ENCODE measurements at places on chromosomes 5 and 9.

DNA sequence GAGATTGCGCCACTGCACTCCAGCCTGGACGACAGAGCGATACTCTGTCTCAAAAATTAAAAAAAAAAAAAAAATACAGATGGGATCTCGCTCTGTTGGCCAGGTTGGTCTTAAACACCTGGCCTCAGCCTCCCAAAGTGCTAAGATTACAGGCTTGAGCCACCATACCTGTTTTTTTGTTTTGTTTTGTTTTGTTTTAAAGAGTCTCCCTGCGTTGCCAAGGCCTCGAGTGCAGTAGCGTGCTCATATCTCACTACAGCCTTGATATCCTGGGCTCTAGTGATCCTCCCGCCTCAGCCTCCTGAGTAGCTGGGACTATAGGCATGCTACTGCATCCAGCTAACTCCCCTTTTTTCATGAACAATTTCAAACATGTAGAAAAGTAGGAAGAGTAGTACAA lies 7.2 kb downstream of the ATP6V0E1 start:
- DNase-seq: no peak

- DNase-seq: no peak
Measured at GRCh38 chr9:111066468-111066867, 28.2 kb upstream of the LPAR1 start.

GRCh38 chr5:132378580-132378979 lies 9.1 kb downstream of the SLC22A5 start:
- DNase-seq: no peak

GRCh38 chr9:136318111-136318775 lies 9.1 kb upstream of the GPSM1 start:
- no peak for DNase-seq

- DNase-seq: no peak
Measured at GRCh38 chr9:105702207-105702606, 7.9 kb downstream of the TMEM38B start.

DNA sequence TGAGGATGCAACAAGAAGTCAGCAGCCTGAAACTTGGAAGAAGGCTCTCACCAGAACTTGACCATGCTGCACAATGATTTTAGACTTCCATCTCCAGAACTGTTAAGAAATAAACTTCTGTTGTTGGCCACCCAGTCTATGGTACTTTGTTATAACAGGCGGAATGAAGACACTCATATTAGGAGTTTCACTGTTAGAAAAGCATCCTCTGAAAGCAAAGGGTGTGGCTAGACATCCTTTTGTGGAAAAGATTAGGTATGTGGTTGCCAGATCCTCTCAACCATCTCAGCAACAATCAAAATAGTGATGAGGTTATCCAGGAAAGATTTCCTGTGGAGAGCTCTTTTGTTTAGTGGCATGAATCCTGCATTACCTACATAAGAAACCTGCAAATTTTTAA lies 20.7 kb downstream of the ITGA2 start:
- no peak for DNase-seq

- no peak for DNase-seq
Measured at GRCh38 chr5:126615286-126615685, 14.5 kb downstream of the PHAX start.

GRCh38 chr9:128362774-128363173 lies 8.4 kb upstream of the URM1 start:
- no peak for DNase-seq

DNA sequence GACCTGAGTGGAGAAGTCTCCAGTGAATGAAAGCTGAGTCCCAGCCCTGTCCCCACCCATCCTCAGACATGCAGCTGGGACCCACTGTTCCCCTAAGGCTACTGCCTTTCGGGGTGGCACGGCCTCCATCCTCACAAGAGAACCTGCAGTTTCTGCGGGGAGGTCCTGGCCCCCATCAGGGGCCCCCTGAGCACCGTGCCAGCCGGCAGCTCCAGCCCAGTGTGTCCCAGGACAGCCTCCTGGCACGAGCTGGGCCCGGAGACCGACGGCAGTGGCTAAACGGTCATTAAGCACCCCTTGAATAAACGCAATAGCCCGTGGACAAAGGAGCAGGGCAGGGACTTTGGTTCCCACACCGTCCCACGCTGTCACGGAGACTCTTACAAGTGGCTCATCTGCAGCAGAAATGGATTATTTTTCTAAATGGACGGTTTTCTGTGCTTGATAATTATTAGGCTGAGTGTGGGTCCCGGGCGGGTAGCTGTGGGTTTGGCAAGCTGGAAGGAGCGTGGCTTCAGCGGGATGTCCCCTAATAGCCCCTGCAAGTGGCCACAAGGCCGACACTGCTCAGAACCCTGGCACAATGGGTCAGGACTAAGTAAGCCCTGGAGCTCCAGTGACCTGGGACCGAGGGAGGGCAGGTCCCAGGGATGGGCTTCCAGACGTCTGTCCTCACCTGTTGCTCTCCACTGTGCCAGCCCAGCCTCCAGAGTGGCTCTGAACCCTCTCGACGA lies 17.4 kb downstream of the FAM78A start:
- no peak for DNase-seq

DNA sequence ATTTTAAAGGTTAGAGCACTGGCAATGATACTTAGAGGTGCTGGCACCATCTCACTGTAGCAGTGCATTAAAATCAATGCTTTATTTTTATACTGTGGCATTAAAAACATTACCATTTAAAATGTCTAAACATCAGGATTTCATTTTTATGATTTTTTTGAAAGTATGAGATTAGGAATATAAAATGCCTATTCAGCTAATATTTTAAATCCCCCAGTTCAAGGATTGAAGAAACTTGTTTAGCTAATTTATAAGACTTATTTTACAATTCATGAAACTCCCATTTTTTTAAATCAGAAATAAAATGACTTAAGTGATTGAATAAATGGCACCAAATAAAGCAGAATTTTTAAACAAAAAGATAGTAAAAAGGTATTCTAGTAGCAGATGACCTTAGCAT lies 625.6 kb downstream of the RAB3C start:
- no peak for DNase-seq

All from Kasumi-1 (cell line).